ENCODE measurements at places on chromosomes 4 and X.
A peak's percentile ranks its signal among the peaks of the same experiment; 100 is the strongest.

DNA sequence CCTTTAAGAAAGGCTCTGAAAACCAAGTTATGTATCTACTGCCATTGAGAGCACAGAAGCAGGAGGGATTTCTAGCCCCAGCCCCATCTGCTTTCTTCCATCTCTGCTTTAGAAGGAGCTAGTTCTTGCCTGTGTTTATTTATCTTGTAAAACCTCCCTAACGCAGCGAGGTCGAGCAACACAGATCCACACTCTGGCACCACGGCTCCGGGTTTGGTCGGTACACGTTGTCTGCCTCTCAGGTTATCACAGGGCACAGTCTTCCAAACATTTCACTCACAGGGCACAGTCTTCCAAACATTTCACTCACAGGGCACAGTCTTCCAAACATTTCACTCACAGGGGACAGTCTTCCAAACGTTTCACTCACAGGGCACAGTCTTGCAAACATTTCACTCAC, 69.7 kb upstream of the TLR3 start:
- DNase-seq = no peak

DNA sequence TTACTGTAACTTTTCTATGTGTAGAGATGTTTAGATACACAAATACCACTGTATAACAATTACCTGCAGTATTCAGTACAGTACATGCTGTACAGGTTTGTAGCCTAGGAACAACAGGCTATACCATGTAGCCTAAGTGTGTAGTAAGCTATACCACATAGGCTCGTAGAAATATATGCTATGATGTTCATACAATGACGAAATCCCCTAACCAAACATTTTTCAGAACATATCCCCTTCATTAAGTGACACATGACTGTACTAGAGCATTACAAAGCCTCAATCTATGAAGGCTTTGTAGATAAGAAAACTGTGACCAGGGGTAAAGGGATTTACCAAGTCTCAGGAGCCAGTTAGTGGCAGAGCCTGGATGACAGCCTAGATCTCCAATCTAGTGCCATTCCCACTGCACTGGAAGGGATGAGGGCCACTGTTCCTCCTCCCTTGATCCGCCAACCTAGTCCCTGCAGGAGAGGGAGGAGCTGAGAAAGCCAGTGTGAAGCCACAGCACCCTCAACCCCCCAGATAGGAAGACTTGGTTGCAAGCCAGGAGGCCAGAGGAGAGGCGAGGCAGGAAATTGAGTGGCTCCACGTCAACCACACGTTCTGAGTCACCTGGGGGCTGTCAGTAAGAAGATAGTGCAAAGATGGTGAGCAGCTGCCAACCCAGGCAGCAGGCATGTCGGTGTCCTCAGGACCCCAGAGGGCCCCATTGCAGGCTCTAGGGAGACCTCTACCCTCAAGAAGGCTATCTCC, 227.7 kb downstream of the BCOR start:
- DNase-seq = peak; percentile 96

DNA sequence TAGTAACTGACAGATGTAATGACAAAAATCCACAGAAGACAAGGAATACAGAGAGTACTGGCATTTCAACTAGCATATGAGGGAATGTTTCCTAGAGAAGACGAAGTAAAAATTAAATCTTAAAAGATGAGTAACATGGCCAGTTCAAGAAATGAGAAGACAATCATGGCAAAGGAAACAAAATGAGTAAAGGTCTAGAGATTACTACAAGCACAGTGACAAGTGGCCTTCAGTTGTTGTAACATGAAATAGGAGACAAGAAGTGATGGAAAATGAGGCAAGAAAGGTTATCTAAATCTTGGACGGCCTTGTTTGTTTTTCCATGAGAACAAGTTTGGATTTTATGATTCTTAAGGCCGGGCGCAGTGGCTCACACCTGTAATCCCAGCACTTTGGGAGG, 81.0 kb downstream of the PPA2 start:
- peak; percentile 2 for DNase-seq

- peak; percentile 25 for DNase-seq
Measured at GRCh38 chrX:12007881-12008280, 130.4 kb upstream of the FRMPD4 start.

- DNase-seq = peak; percentile 67
Measured at GRCh38 chr4:113673450-113673849, 88.1 kb downstream of the CAMK2D start.
